ENCODE measurements at places on chromosomes 1 and 21.

GRCh38 chr1:175267716-175268416 is 75.3 kb upstream of the KIAA0040 start:
- DNase-seq = no peak

GRCh38 chr1:107965110-107965991 is at the start of gene VAV3:
TSS of gene VAV3 (minus strand) at chr1:107965180. CDS start at chr1:107964869, 311 bp downstream.
- peak; percentile 24 for DNase-seq

DNA sequence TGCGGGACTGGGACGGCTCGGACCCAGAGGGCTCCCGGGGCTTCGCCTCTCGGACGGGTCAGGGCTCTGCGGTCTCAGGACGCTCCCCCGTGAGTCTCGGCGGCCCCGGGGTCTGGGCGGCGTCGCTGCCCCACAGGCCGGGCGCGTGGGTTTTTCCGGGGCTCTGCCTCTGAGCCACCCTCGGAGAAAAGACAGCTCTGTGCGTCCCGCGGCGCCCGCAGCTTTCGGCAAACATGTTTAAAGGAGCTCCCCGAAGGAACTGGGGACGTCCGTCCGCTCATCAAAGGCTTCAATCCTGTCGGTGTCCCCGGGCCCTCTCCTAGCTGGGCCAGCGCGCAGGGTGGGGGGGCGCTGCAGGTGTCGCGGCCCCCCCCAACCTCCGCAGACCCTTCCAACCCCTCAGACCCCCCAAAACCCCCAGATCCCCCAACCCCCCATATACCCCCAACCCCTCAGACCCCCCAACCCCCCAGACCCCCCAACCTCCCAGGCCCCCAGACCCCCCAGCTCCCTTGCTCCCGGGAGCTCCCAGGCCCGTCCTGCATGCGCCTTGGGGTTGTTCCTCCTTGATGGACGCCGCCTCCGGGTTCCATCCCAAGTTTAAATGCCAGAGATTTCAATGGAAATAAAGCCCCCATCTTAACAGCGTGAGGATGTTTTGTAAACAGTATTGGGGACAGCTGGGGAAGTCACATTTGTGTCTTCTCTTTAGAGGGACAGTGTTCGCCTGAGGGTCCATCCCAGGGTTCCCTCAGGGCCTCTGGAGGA is 996 bp upstream of the C1orf159 start:
- DNase-seq = no peak

GRCh38 chr1:192003295-192004077 is 154.8 kb upstream of the RGS18 start:
- no peak for DNase-seq

DNA sequence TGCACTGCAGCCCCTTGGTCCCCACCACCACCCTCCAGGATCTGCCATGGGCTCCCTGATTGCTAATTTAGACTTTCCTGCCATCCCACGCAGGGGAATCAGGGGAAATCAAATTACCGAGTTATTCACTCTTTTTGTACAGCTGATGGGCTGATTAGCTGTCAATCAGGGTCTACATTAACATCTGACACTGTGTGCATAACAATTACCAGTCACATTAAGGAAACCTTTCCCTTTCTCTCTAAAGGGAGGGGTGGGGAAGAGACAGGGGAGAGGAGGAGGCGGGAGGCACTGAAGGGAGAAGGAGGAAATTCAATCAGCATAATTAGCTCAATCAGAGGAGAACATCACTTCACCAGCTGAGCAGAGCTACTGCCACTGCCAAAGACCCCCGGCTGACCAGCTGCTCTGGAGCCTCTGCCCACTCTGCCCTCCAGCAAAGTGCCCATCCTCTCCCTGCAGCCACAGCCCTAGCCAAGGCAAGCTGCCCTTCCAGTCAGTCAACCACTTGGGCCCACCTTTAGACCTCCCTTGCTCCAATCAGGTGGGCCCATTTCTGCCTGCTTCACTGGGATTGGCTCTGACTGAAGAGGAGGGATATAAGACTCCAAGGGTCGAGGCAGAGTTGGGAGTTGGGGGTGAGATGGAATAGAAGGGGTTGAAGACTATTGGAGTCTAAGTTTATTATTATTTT is 199.3 kb upstream of the ZC3H12A start:
- no peak for DNase-seq

DNA sequence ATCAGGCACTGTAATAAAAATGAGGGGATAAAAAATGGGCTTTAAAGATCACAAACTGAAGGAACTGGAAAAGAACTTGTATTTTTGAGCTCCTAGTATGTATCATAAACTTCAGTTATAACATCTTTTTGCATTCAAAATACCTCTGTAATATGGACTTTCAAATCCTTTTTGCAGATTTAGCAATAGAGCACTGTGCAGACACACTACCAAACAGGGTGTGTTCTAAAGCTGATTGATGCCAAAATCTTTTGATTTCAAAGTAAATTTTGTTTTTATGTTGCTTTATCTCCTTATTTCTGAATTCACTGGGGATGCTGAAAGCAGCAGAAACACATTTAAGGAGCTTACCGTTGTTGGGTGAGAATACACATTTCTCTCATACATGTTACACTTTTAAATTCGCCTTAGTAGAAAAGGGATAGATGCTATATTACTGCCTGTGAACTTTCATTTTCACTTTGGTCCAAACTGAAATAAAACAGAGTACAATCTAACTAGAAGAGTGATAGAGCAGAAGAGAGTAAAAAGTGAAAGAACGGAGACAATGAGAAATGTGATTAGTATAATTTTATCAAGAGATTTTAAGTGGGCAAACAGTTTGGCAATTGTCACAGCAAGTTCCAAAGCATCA is 1126.6 kb downstream of the BRINP3 start:
- no peak for DNase-seq

GRCh38 chr1:36715797-36716196 is 233.1 kb upstream of the CSF3R start:
- DNase-seq = no peak

- DNase-seq = no peak
These were observed 24.4 kb upstream of the PAXBP1 start for GRCh38 chr21:32795802-32796559.

GRCh38 chr1:14653461-14653960 is 55.0 kb downstream of the KAZN start:
- DNase-seq = no peak

- DNase-seq = no peak
These were observed 9.1 kb downstream of the AHDC1 start for GRCh38 chr1:27594564-27595510.

- DNase-seq = no peak
These were observed 8.3 kb upstream of the ATF3 start for GRCh38 chr1:212600071-212600915.

DNA sequence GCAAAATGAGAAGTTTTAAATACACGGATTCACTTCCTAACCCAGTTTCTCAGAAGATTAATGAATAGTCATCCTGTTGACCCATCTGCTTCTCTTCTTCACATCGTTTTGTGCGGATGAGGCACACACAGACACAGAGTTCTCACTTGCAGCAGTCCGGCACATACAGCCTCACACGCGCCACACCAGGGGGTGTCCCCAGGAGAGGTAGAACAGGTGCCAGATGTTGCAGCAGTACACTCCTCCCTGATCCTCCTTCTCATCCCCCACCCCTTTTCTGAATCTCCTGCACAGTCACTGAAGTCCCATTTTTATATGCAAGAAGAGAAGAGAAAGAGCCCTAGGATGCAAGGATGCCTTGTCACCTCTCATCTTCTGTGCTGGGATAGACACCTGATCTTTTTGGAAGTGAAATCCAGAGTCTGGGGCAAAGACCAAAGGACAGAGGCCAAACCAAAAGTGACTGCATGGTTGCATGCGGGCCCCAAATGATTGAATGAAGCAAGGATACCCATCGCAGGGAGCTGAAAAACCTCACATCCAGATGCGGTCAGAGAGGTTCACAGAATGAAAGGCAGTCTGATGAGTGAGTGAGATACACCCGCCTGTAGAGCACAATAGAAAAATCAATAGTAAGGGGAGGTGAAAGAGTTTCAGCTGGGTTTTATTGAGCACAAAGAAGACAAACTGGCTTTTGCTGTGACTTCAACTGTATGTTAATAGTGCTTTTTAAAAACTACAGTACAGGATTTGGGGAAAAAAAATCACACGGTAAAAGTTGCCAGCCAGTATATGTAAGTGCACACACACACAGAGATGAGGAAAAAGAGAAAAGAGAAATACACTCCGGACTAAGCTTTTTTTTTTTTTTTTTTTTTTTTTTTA is 28.9 kb downstream of the PBX1 start:
- DNase-seq = no peak

DNA sequence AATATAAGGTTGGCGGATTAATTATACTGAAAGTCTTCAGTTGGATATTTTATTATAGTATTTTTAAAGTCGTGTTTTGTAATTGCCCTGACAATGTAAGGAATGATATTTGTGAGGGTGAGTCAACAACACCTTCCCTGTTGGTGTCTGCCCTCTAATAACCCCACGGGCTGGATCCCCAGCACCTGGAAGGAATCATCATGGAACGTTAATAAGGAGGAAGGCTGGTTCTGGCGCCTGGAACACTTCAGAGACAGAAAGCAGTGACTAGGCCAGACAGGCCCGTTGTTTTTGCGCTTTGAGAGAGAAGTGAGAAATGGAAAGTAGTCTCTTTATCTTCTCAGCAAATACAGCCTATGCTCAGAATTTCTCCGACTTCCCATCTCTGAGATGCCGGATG is 31.6 kb downstream of the TEX35 start:
- no peak for DNase-seq

- DNase-seq = peak; percentile 17
These were observed 456 bp upstream of the SMYD2 start for GRCh38 chr1:214280386-214281020.

GRCh38 chr1:214338212-214338611 is 57.3 kb downstream of the SMYD2 start:
- DNase-seq = no peak

- peak; percentile 53 for DNase-seq
These were observed 35.8 kb downstream of the HHAT start for GRCh38 chr1:210364479-210364878.

- DNase-seq = no peak
These were observed 71.8 kb upstream of the ERRFI1 start for GRCh38 chr1:8097908-8098307.

DNA sequence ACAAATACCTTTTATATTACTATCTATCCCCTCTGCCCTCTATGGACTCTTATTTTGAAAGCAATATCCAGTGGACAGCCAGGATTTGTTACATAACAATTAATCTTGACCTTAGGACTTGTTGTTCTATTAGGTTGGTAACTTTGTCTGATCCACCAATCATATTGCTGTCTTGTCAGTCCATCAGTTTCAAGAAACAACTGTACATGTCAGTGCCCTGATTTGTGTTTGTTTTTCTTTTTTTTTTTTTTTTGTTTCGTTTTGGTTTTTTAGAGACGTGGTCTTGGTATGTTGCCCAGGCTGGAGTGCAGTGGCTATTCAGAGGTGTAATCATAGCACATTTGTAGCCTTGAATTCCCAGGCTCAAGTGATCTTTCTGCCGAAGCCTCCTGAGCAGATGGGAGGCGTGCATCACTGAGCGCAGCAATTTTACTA is 1.5 kb upstream of the SCP2 start:
- no peak for DNase-seq

- no peak for DNase-seq
These were observed 135.4 kb upstream of the TNR start for GRCh38 chr1:175878775-175879174.

- DNase-seq = no peak
These were observed 207.6 kb upstream of the NFIA start for GRCh38 chr1:60874718-60875117.

DNA sequence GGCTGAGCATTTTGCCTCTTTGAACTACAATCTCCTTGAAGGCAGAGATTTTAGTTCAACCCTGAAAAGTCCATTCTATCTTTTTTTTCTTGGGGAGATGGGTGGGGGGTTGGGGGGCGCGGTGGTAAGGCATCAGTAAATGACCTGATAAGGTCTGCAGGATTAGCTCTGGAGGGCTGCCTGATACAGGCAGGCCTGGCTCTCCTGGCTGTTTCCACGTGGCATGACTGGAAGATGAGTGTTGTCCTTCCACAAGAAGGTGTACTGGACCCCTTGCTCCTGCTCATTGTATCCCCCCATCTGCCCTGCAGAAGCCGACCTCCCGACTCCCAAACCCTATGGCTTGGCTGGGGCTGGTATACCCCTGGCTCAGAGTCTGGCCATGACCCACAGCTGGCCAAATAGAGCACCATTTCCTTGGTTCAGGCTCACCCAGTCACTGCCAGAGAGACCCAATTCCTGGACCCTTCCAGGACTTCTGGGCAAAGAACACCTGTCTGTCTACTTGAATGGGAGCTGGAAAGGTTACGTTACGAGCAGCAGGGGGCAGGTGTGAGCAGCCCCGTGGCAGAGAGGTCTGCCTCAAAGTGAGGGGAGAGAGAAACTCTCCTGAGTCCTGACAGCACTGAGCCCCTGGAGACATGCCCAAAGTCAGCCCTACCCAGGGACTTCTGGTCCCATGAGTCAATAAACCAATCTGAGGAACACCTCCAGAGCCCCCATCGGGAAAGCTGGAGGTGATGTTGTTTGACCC is 17.0 kb downstream of the DHRS3 start:
- no peak for DNase-seq

GRCh38 chr1:158564608-158565007 is 5.8 kb downstream of the OR6P1 start:
- DNase-seq = no peak

DNA sequence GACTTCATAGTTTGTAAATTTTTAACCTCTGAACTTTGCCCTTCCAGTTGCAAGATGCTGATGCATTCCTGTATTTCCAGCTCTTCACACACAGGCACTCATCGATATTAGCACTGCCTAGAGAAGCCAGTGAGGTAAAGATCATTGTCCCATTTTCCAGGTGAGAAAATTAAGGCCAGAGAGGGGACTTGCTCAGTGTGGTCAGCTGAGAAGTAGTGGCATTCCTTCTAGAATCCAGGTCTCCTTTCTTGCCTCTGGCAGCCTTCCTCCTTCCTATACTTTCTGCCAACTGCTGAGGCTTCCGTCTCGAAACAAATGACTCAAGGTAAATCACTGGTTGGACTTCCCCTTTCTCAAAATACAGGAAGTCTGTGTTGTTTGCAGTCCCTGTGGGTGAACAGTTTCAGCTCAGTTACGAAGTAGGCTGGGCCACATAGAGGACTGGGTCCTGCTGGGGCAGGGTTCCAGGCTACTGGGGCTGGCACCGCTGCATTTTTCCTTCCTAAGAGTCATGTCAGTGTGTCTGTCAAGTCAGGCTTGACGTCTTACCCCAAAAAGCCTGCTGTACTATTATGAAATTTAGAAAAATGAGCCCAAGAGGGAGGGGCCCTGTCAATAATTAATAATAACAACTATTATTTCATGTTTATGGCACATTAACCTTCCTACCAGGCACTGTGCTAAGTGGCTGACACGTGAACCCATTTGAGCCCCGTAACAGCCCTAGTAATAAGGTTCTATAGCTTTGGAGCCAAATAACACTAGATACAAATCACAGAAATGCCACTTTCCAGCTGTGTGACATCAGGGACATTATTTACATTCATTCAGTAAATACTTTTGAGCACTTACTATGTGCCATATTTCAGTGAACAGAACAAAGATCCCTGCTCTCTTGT is 16.6 kb upstream of the RNF19B start:
- DNase-seq = no peak

GRCh38 chr1:192657760-192658159 is 21.8 kb downstream of the RGS13 start:
- DNase-seq = no peak

Measured in hippocampal formation (tissue), 2 donors.